ENCODE measurements at places on chromosomes 5 and 9.

GRCh38 chr5:45262061-45262590 is 434.1 kb downstream of the HCN1 start:
- DNase-seq, result no peak

DNA sequence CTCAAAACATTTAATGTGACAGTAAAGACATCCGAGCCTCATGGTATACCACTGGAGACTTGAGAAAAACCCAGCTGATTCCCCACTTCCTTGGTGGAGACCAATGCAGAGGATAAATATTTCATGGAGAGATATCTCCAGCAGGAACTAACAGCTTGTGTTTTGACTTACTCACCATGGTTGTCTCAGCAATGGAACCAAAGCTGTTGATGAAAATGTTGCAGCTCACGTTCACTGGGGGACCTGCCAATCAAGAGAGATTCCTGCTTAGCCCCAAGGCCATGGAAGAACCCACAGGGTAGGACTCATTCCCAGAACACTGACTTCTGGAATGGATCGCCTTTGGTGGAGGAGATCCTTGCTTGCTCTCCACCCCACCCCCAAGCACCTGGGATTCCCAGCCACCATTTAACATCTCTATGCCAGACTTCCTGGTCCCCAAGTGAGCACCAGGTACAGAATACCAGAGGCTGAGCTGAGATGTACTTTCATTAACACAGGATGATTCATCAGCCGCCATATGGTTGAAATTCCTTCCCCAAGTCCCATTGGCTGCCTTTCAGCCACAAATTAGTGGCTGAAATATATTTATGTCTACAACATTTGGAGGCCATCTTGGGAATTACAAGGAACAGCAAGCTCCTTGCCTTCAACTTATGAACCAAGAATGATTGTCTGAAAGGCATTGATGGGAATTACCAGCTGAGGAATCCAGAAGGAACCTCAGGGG is 37.9 kb downstream of the GLRA1 start:
- no peak for DNase-seq

- DNase-seq, result no peak
Observed at GRCh38 chr9:72454871-72455491, 66.4 kb upstream of the TMC1 start.

DNA sequence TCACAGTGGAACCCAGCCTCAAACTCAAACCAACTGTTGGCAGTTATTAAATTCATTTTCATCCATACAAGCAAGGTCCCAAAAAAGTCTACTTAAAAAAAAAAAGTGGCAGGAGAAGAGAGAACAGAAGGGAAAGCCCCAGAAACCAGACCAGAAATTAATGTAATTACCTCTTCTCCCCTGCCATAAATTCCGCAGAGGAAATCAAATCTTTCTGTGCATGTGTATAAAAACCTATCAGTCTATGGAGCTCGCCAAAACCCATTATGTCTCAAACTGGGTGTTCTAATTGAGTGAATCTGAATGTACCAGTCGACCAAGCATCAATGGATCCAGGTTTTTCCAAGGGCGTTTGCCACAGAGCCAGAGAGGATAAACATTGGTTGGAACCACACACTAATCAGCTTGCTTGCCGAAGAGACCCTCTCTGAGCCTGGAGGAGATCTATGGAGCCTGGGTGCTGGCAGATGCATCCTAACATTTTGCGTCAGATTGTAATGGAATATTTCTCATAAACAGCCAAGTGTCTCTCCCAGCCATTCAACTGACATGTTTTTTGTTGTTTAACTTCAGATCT is 7.9 kb upstream of the HAND1 start:
- no peak for DNase-seq

DNA sequence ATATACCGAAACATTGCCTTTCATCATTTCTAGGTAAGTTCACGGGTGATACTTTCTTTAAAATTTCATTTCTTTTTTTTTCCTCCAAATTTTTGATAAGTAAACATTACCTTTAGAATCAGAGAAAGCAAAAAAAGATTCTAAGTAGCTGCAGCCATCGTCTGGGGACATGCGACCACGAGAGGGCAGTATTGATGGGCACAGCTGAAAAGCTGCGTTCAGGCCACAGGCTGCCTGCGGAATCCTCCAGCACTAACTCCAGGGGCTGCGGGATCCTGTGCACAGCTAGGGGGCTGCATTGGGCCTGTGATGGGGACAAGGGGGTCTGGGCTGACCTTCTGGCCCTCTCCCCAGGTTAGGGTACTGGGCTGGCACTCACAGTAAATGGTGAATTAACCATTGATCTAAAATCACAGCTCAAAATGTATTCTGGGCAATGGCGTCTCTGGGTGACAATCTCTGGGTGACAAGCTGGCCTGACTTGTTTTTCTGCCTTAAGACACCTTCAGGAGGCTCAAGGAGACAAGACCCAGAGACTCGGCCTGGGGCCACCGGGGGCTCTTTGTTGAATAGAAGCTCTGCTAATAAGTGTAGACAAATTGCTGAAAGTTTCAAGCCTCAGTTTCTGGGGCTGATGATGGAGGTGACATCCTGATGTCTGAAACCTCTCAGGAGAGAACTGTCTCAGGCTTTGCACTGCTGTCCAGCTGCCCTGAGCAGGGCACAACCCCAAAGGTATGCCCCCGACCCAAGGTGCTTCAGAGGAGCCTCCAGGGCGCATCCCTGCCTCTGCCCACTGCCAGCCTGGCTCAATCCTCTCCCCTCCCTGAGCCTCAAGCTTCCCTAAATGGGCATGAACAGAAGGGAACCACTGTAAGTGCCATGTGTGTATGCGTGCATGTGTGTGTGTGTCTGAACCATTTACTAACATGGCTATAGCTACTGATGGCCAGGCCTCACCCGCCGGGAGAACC is 44.3 kb upstream of the SARDH start:
- peak; percentile 35 for DNase-seq

GRCh38 chr5:73321757-73322436 is 126.7 kb downstream of the FOXD1 start:
- DNase-seq, result no peak

- DNase-seq, result peak; percentile 67
Observed at GRCh38 chr5:5523066-5523505, 100.6 kb downstream of the ICE1 start.

DNA sequence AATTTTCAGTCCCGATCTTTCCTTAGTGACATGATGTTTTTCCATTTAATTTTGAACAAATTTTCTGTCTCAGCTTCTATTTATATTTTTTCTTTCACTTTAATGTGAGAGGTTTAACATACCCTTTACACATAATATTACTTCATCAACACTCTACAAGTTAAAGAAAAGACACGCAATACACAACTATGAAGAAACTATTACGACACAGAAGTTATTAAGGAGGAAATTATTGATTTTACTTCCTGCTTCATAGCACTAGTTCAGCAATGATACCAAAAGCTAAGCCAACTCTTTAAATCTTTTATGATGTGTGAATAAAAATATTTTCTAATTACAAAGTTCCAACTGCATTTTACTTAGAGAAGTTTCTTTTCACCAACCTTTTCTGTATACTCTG is 432.3 kb upstream of the DAB2 start:
- no peak for DNase-seq

DNA sequence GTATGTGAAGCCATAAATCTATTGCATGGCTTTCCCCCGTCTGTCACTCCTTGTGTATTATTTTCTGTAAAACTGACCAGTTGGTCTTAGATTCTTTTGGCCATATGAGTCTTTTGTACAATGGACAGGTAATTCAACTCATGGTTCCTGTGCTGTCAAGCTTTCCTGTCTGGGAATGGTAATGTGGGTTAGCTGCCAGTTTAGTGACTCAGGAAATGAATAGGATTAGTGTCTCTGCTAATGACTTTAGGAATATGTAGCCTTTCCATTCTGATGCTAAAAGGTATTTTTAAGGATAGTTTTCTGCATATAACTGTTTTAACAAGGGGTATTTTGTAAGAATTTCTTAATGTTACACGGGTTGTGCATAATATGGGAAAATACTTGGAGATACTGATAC is 182.7 kb downstream of the PBX3 start:
- DNase-seq, result no peak

DNA sequence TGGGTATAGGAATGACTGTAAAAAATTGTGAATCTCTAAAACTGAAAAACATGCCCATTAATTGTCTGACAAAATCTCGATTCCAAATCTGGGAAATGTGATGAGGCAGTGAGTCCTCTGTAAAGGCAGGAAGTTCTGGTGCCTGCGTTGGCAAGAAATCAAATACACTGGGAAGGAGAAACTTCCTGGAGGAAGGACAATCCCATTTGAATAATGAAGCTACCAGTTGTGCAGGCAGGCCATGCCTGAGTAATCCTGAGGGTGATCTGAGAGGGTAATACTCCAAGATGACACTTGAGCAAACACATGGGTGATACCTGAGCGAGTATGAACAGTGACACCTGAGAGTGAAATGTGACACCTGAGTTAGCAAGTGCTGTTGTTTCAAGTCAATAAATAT is 49.7 kb downstream of the KIF24 start:
- no peak for DNase-seq

DNA sequence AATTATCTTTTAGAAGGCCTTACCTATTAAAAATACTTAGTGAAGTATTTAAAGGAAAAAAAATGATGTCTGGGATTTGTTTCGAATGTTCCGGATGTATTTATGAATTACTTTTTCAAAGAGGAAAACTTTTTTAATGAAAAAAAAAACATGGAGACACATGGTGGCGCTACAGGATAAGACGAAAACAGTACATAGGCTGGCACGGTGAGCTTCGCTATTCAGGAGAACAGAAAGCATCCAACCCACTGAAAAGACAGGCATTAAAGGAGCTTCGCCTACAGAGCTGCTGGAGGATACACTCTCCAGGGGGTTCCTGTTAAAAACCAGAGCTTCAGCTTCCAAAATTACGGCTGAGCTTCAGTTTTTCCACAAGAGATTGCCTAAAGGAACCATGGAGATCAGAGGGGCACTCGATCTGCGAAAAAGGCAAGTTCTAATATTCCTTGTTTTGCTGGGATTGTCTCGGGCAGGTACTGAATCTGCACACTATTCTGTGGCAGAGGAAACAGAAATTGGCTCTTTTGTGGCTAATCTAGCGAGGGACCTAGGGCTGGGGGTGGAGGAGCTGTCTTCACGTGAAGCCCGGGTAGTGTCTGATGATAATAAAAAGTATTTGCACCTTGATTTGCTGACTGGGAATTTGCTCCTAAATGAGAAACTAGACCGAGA is at the start of gene PCDHB14:
Gene PCDHB14, plus strand, starts transcription at position 232 of the 672 bp plus-strand sequence. Its CDS starts 163 bp downstream, at position 395.
- peak; percentile 3 for DNase-seq

GRCh38 chr5:116370149-116370548 is 204.5 kb downstream of the SEMA6A start:
- no peak for DNase-seq

DNA sequence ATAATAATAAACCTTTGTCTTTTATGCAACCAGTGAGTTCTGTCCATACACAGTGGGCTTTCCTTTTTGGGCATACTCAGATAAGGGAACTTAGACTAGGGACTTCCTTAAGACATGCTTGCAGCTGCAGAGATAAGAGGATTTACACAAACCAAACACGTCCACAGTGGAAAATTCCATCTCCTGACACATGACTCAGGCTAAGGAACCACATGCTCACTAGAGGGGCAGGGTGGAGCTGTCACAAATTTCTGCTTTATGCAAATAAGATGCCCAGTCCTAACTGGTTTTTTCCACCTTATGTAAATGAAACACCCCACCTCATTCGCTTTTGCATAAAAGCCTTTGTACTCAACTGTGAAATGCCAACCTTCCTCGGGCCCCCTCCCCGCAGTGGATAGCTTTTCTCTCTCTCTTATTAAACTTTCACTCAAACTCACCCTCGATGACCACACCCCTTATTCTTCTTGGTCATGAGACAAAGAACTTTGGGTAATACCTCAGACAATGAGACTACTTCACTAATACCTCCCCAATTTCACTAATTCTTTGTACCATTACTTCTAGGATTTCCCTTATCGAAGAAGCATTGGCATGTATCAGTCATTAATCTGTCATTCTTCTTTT is 170.3 kb upstream of the FTMT start:
- DNase-seq, result no peak

- DNase-seq, result no peak
Observed at GRCh38 chr5:160342413-160342941, 27.9 kb downstream of the C1QTNF2 start.

DNA sequence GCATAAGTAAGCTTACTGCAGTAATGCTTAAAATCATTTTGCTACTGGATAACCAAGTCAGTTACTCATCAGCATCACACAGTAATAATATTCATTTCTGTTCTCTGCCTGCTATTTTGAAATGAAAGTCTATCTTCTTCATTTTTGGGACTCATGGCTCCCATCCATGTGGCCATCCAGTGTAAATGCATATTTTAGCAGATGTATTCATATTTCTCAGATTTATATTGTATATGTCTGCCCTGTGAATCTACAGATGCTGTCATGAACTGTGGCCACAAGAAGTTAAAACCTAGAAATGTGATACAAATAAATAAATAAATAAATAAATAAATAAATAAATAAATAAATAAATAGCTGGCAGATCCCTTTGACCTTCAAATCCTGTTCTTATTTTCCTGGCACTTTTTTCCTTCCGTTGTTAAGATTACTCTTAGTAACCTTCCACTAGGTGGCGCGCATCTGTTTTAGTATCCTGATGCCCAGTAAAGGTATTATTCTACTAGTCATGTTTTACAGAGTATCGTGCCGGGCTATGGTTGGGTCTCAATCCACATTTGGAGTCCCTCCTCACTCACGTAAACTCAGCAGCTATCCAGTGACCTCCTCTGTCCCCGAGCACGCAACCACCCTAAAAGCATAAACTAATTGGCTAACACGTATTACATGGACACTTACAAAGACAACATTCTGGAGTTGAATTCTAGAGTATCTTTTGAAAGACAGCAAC is 79.2 kb upstream of the IL7R start:
- peak; percentile 59 for DNase-seq

DNA sequence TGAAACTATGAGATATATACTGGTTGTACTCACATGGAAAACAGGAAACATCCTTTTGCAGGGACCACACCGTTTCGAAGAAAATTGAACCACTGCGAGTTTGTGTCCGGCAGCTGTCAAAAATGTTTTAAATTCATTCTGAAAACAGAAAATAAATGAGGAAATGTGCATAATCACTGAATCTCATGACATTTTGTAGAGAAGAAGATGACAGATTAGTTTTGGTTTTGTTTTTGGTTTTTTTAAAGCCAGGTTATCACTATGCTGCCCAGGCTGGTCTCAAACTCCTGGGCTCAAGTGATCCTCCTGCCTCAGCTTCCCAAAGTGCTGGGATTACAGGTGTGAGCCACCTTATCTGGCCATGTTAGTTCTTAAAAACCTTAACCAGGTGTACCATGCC is 3.5 kb downstream of the TXNDC8 start:
- DNase-seq, result no peak

GRCh38 chr5:133927300-133928180 is 40.9 kb downstream of the C5orf15 start:
- DNase-seq, result no peak

- DNase-seq, result no peak
Observed at GRCh38 chr9:113935677-113936380, 59.7 kb downstream of the ZNF618 start.

- no peak for DNase-seq
Observed at GRCh38 chr5:174052636-174053035, 7.1 kb downstream of the NSG2 start.

All from immature natural killer cell (primary cell).